ENCODE measurements at places on chromosomes 4 and X. TPM values are rescaled to one million over a fixed set of nuclear protein-coding genes. Genes with fewer than 3 reads are reported as not detected.

DNA sequence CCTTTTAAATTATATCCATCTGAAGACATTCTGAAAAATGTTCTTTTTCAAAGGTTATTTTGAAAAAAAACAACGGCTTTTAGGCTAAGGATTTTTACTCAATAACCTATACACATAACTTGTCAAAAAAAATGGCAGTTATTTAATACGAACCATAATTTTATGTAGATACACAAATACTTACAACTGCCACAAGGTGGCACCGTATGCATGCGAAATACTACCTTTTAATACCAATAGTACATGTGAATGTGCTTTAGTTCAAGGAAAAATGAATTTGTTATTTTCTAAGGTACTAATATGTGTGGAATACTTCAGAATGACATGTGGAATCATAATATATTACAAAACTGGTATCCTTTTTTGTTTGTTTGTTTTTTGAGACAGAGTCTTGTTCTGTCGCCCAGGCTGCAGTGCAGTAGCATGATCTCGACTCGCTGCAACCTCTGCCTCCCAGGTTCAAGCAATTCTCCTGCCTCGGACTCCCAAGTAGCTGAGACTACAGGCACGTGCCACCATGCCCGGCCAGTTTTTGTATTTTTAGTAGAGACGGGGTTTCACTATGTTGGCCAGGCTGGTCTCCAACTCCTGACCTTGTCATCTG, 4.6 kb upstream of the MAD2L1 start:
- H3K36me3 ChIP-seq = no peaks in the 10 kb centered on the region
- DNase-seq = peak; percentile 50
- H3K4me3 ChIP-seq = no peak overlapping the region
- H3K27me3 ChIP-seq = no peaks in the 10 kb centered on the region

DNA sequence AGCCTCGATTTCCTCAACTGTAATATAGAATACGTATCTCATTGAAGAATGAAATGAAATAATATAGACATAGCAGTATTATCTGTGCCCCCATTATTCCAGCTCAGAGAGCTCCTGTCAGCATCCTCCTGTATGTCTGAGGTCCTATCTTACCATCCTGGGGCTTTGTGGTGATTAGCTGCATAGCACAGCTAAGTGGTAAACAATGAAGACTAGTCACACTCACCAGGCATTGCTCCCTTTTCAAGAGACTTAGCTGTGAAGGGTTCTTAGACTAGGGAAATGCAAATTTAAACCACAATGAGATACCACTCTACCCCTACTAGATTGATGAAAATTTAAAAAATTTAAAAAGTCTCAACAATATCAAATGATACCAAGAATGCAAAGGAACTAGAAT, 172.9 kb downstream of the SLC39A8 start:
- no peak overlapping the region for H3K4me3 ChIP-seq
- H3K4me1 ChIP-seq = no peaks in the 10 kb centered on the region
- no peaks in the 10 kb centered on the region for H3K27me3 ChIP-seq
- no peak for DNase-seq

DNA sequence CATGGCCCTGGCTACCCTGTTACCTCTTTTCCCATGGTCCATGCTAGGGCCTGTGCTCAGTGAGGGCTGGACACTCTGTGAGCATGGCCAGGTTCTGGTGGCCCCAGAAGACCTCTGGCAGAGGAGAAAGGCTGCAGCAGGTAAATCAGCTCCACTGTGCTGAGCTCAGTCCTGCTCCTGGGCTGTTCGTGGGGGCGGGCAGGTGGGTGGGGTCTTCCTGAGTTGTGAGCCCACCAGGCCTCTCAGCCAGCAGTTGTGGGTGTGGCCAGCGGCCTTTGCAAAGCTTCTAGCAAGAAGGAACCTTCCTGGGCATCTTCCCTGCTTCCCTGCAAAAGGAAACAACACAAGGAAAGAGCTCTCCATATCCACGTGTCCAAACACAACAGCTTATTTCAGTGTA, 85.3 kb upstream of the STX18 start:
- H3K27me3 ChIP-seq = no peaks in the 10 kb centered on the region
- H3K4me3 ChIP-seq = no peak overlapping the region
- H3K27ac ChIP-seq = no peak overlapping the region
- H3K36me3 ChIP-seq = no peaks in the 10 kb centered on the region
- DNase-seq = no peak
- no peaks in the 10 kb centered on the region for H3K4me1 ChIP-seq

DNA sequence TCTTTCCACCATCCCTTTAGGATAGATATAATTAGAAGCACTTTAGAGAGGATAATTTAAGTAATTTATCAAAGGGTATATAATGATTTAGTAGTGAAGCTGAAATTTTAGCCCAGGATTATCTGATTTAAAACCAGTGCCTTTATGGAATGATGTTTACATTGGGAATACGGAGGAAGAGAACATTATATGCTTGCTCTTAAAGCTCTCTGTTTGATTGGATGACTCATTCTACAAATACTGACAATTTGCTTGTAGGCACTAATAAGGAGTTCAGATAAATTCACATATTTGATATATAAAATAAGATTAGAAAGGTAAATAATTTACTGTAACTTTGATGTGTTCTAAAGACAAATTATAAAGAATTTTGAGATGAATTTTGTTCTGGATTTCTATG, 84.7 kb downstream of the SH3BGRL start:
- no peaks in the 10 kb centered on the region for H3K27me3 ChIP-seq
- H3K36me3 ChIP-seq = no peaks in the 10 kb centered on the region
- H3K4me3 ChIP-seq = no peak overlapping the region
- no peak overlapping the region for H3K27ac ChIP-seq
- no peak for DNase-seq
- no peaks in the 10 kb centered on the region for H3K4me1 ChIP-seq

DNA sequence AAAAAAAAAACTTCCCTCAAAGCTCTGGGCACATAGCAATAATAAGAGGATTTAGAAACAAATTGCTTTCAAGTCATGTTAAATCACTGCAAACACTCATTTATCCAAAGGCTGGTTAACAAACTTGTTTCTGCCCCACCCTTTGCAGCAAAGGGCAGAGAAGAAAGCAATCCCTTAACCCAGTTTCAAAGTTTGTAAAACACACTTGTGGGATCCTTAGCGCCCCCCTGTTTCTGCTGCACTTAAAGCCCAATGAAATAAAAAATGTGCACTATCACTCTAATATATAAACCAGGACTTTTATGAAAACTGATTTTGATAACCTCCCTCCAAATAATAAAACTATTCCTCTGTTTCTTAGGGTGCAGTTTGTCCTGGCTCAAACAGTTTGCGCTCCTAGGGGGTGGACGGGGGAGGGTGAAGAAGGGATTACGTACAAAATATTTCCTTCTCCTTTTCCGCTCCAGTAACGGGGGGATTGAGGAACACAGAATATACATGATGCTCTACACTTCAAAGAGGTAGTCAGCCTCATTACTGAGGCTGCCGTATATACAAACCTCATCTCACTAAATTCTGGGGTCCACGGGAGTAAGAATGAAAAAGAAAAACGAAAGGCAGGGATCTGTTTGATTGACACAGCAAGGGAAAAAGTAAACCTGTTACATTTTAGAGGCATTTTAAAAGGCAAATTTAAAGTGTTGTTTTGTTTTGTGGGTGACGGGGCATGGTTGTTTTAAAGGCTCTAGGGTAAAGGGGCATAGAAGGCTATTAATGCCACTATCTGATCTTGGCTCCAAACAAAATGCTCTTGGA, 3.1 kb upstream of the PCDH10 start:
- no peak overlapping the region for H3K27ac ChIP-seq
- no peaks in the 10 kb centered on the region for H3K27me3 ChIP-seq
- no peaks in the 10 kb centered on the region for H3K4me1 ChIP-seq
- no peak for DNase-seq
- H3K36me3 ChIP-seq = no peaks in the 10 kb centered on the region

DNA sequence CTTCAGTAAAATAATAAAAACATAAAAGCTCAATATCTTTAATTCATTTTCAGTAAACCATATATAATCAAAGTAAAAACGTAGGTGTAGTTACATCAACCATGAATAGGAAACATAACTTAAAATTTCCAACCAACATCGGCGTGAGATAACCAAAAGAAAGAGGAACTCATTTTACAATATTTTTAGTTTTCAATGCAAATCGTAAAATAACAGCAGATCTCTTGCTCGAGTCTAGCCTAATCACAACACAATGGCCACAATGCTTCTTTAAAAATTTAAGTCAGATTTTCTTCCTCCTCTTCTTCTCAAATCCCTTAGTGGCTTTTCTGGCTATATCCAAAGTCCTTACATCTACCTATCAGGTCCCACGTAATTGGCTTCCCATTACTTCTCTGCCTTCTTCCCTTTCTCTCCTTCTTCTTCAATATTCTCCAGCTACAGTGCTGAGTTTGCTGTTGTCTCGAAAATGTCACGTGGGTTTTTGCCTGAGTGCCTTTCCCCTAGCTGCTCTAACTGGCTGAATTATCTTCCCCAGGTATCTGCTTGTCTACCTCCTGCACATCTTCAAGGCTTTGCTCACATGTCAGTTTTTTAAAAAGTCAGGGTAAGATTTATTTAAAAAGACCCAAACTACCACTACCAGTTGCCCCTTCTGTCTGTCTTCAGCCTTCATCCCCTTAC, 90.9 kb upstream of the BANK1 start:
- no peak overlapping the region for H3K27ac ChIP-seq
- no peak for DNase-seq
- H3K4me1 ChIP-seq = no peaks in the 10 kb centered on the region
- no peaks in the 10 kb centered on the region for H3K36me3 ChIP-seq
- no peaks in the 10 kb centered on the region for H3K27me3 ChIP-seq
- H3K4me3 ChIP-seq = no peak overlapping the region

DNA sequence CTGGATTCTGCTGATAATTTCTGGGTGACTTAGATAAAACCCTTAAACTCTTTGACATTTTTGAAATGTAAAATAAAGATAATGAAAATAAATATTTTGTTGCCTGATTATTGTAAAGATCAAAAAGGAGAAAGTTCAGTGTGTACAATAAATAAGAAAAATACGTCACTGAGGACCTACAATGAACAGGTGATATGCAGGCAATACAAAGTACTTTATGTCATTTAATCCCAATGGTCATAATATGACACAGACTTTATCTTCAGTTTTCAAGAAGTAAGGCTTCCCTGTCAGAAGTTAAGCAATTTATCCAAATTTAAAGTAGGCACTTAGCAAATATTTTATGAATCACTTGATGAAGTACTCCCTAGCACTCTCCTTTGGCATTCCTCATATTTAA, 532.8 kb downstream of the GBA3 start:
- H3K27ac ChIP-seq = no peak overlapping the region
- H3K36me3 ChIP-seq = no peaks in the 10 kb centered on the region
- H3K4me1 ChIP-seq = no peaks in the 10 kb centered on the region
- H3K4me3 ChIP-seq = no peak overlapping the region

DNA sequence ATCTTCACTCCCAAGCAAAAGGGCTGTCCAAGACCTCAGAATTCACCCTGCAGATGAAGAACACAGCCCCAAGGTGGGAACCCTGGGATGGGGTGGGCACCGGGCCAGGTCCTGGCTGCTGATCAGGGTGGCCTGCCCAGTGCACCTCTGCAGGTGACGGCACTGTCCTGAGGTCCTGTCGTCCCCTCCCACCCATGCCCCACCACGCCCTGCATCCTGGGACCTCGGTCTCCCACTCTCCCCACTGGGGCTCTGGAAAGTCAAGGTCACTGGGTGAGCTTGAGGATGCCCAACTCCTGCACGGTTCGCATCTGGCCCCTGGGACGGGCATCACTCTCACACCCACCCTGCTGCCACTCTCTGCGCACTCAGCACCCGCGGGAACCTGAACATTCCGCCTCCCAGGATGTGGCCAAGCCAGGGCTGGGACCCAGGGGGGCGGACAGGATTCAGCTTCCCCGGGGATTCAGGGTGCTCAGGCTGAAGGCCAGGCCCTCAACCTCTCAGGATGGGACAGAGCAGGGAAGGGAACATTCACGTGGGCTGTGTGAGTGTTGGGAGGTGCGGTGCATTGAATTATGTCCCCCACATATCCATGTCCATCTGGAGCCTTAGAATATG, 115.9 kb downstream of the CPZ start:
- no peaks in the 10 kb centered on the region for H3K36me3 ChIP-seq
- no peak for DNase-seq
- no peaks in the 10 kb centered on the region for H3K4me1 ChIP-seq
- H3K4me3 ChIP-seq = no peak overlapping the region
- H3K27ac ChIP-seq = no peak overlapping the region

GRCh38 chrX:776061-776460, 145.5 kb downstream of the SHOX start:
- no peak for DNase-seq
- H3K36me3 ChIP-seq = no peaks in the 10 kb centered on the region
- no peaks in the 10 kb centered on the region for H3K4me1 ChIP-seq
- H3K27ac ChIP-seq = no peak overlapping the region
- no peak overlapping the region for H3K4me3 ChIP-seq

DNA sequence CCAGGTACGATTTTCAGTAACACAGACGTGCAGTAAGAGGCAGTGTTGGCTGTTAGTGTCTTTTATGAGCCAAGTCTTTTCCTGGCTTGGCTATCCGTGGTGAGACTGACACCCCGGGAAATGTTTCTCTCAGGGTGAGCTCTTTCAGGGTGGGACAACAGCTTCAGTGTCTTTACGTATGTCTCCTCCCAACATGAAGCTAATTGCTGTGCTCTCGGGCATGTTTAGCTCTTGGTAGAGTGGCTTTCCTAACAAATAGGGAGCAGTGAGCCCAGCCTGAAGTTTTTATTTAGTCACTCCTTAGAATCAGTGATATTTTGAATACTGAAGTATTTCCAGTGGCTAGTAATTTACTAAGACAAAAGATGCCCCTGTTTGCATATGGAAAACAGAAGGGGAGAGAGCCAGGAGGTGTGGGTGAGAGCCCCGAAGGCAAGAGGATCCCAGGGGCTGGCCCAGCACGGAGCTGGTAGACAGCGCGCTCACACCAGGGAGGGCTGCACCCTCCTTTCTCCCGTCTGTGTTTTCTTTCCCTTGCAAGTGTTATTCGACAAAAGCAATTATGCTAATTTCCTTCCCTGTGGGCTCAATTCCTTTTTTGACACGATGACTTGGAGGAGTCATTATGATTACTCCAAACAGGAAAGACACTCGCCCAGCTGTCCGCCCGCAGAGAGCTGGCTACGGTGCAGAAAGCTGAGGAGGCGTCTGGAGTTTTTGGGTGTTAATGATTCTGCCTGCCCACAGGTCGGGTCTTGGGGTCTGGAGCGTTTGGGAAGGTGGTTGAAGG, 47.7 kb downstream of the PDGFRA start:
- H3K36me3 ChIP-seq = no peaks in the 10 kb centered on the region
- no peak overlapping the region for H3K4me3 ChIP-seq
- DNase-seq = no peak

DNA sequence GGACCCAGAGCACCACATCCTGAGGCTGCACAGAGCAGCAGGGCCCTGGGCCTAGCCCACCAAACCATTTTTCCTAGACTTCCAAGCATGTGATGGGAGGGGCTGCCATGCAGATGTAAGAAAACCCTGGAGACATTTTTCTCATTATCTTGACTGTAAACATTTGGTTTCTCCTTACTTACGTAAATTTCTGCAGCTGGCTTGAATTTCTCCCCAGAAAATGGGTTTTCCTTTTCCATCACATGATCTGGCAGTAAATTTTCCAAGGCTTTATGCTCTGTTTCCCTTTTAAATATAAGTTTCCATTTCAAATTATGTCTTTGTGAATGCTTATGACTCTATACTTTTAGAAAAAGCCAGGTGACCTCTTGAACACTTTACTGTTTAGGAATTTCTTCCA, 945.9 kb upstream of the NDST4 start:
- H3K4me1 ChIP-seq = no peaks in the 10 kb centered on the region
- H3K4me3 ChIP-seq = no peak overlapping the region
- no peak for DNase-seq
- H3K27me3 ChIP-seq = no peaks in the 10 kb centered on the region
- H3K27ac ChIP-seq = no peak overlapping the region
- no peaks in the 10 kb centered on the region for H3K36me3 ChIP-seq

The ERAS gene
- total RNA-seq = not detected

The LRP2BP gene
- total RNA-seq = 2.0 TPM

The MAGEA3 gene
- not detected for total RNA-seq

The FOXP3 gene
- total RNA-seq = 0.50 TPM

The TRO gene
- 0.61 TPM for total RNA-seq

The TMPRSS11F gene
- total RNA-seq = not detected

The NELFA gene
- total RNA-seq = 42.8 TPM

The COPS4 gene
- 24.7 TPM for total RNA-seq
